ENCODE measurements at places on chromosomes 7 and 10.

- DNase-seq: no peak
These were observed 337.5 kb downstream of the CXCL12 start for GRCh38 chr10:44047361-44047760.

GRCh38 chr10:24531439-24531838 is 192.2 kb downstream of the ARHGAP21 start:
- DNase-seq: no peak

DNA sequence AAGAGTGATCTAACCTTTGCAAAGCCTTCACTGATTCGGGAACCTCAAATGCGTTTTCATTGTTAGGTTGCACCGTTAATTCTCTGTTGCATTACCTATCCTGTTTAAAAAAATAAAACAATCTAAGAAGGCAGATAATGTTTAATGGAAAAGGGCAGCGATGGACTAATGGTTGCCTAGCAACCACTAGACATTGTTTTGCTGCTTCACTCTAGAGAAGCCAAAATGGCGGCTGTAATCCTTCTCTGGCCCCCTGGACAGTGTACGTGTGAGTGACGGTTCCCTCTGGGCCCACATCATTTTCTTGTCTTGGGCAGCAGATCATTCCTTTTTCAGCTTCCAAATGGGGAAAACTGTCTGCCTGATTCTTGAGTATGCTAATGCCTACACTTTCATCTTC is 43.3 kb downstream of the FAM204A start:
- DNase-seq: no peak

GRCh38 chr7:45184326-45185027 is 26.9 kb downstream of the RAMP3 start:
- DNase-seq: no peak

- DNase-seq: no peak
These were observed 47.8 kb upstream of the CPN1 start for GRCh38 chr10:100129424-100129823.

Measured in RCC 7860 (cell line).